ENCODE measurements at places on chromosomes 13 and 19. TPM values are rescaled to one million over a fixed set of nuclear protein-coding genes. Genes with fewer than 3 reads are reported as not detected.

The CEACAM4 gene
- 13.7 TPM for total RNA-seq

The NEK5 gene
- total RNA-seq, result 0.41 TPM

DNA sequence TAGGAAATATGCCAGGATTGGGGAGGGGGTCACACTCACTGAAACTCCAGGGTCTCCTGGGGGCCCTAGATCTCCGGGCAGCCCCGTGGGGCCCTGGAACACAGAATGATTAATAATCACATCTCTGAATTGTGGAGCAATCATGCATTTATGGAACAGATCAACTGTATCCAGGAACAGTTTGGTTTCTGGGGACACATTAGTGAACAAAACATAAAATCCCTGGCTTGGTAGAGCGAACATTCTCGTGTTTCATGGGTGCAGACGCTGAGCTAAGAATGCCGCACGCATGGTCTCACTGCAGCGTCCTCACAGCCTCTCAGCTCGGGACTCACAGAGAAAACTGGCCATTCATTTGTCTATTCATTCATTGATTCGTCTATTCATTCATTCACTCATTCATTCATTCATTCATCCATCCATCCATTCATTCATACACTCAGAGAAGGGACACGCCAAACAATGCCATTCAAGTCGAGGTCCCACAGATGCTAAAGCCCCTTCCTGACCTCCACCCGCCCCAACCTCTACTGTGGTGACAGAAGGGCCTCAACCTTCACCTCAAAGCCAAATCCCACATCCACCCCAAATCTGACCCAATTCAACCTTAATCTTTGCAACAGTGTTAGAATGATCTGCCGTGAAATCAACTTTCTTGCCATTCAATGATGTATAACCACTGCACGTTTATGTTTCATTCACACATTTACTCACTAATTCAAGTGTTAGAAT is 35.0 kb upstream of the OLFM2 start:
- DNase-seq, result no peak

DNA sequence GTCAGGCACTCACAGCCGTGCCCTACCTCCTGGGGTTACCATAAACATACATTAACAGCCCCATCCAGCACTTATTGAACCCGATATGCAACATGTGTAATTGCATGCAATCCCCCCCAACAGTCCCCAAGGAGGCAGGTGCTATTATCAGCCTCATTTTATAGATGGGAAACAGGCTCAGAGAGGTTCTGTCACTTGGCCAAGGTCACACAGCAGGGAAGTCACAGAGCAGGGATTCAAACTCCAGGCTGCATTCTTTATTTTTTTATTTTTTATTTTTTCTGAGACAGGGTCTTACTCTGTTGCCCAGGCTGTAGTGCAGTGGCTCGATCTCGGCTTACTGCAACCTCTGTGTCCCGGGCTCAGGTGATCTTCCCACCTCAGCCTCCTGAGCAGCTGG is 38.4 kb upstream of the TNFAIP8L1 start:
- no peak for DNase-seq

- DNase-seq, result no peak
These were observed 4.9 kb upstream of the DMKN start for GRCh38 chr19:35518313-35518712.

The GJB2 gene
- 1.3 TPM for total RNA-seq

The C1QTNF9 gene
- not detected for total RNA-seq

DNA sequence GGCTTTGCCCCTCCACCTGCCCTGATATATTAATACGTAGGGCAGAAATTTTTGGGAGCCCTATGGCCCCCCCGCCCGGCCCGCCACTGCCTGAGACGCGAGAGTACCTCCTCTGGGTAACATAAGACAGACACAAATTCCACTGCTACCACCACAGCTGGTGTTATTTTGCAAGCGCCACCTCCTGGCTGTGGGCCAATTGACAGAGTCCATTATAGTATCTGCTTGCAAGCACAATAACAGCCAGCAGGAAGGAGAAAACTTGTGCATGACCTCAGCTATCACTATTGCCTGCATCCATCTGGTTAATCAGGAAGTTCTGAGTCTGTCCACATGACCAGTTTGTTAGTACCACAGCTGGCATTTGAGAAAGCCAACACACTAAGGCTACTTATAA is 25.3 kb upstream of the OR10H2 start:
- peak; percentile 59 for DNase-seq

DNA sequence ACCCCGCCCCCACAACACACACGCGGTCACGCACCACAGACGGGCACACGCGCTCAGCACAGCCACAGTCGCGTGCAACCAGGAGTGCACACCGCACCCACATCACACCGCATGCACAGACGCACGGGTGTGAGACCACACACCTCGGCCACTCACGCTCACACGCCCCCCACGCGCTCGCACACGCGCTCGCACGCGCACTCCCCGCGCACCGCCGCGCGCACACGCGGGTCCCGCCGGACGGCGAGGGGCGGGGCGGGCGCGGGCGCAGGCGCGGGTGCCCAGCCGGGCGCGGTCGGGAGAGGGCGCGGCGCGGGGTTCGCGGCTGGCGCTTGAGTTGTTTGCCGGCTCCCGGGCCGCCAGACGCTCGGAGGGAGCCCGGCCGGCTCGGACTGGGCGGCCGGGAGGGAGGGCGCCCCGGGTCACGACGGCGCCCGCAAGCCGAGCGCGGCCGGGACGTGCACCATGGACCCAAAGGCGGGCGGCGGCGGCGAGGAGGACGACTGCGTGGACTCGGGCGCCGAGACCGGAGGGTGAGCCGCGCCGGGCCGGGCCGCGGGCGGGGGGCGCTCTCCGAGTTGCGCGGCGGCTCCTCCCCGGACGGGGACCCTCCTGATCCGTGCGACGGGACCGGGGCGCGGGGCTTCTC is at the start of gene FAM124A:
Gene FAM124A (plus strand): TSS at position 362 of the 649 bp plus-strand sequence. CDS start 104 bp downstream, at position 466.
- DNase-seq, result peak; percentile 51

GRCh38 chr13:49664606-49665005 is 26.7 kb downstream of the EBPL start:
- DNase-seq, result no peak

DNA sequence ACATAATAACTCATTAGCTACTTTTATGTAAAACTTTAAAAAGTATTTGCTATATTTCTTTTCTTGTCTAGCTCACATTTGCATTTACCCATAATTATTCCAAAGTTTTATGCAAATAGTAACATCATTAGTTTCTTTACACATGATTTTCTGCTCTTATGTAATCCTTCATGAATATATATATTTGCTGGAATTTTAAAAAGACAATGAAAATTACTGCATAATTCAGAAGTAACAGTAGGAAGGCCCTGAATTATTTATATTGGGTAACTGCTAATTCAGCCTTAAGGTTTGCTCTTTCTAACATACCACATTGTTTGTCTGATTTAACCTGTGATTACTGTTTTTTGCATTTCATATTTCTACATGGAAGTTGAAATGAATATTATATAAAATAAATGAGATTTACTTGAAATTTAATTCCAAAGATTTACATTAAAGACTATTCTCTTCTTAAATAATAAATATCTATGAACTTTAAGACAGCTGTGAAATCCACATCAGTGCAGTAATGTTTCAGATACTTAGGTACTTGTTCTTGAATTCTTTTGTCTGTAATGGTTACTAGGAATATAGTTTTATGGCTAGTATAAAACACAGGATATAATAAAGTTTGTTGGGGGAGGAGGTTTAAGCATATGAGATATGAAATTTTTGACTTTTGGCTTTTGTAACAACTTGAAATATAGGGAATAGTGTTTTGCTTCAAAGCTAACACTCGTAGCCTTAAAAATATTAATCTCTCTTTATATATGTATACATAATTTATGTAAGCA is 46.0 kb downstream of the B3GLCT start:
- DNase-seq, result no peak

- DNase-seq, result no peak
These were observed 7.3 kb upstream of the F7 start for GRCh38 chr13:113098162-113098732.

DNA sequence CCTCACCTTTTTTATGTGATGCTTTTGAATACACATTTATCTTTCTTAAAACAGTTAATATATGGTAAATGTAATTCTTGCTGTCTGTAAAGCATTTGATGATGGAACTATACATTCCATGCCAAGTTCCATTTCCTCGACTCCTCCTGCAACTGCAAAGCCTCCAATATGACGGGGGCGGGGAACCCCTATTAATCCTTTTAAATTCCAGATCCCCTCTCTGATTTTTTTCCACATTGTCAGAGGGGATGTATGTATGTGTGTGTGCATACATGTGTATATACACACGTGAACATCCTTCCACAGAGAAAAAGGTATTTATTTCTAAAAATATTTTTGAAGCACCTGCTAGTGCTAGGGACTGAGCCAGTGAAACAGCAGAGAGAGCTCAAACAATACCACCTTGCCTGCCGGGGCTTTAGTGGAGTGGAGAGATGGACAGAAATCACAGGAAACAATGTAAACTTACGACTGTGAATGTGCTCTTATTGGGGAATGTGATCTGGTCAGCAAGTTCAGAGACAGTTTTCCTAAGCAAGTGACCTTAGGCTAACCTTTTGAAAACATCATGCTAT is 25.3 kb upstream of the MAB21L1 start:
- DNase-seq, result no peak

The PSG1 gene
- not detected for total RNA-seq

The SPC24 gene
- 12.1 TPM for total RNA-seq

DNA sequence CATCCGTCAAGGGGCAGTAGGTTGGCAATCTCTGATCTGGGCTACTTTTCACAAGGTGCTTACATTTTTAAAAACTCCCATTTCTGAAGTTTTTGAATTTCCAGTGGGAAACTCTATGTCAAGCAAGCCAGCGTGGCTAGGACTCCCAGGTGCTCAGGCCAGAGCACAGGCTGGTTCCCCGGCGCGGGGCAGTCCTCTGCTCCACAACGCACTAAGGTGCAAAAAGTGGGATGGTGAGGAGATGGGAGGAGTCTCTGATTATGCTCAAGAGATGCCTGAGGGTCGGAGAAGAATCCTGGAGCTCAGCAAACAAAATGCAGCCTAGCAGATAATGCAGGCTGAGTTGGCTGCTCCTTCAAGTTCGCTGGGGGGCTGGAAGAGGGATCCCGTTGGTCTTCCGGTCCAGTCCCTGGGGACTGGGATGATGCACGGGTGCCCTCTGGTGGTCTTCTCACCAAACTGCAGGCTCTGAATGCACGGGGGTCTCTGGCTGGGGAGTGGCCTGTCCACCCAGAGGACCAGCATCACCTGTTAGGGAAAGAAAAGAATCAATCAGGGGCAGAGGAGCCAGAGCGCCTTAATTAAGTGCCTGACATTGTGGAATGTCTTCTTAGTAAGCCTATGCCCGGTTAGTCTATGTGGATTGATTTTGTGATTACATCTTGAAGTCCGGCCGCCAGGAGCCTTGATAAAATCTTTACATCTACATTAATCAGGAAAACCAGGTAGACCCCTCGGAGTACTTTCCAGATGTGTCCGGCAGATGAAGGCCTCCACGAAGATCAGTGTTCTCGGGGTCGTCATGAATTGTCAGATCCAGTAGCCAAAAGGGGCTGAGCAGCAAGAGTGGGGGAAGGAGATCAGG is 244.4 kb upstream of the MAB21L1 start:
- peak; percentile 57 for DNase-seq

GRCh38 chr19:1235625-1236538 is 1.9 kb downstream of the CBARP start:
- no peak for DNase-seq

DNA sequence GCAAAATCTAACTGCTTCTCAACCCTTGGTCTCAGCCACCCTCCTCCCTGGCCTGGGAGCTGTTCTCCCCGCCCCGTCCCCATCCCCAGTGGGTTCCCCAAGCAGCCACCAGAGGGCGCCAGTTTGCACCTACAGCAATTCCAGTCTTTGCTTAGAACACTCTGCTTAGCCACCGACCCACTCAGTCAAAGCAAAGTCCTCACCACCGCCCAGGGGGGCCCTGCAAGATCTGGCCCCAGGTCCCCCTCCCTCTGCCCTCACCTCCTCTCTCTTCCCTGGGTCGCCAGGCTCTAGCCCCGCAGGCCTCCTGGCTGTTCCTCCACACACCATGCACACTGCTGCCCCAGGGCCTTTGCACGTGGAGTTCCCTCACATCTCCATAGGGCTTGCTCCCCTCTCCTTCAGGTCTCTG is 12.4 kb downstream of the TMEM143 start:
- DNase-seq, result no peak

The SLC10A2 gene
- total RNA-seq, result not detected

- DNase-seq, result no peak
These were observed 96.1 kb upstream of the SPATA13 start for GRCh38 chr13:24064371-24064770.

DNA sequence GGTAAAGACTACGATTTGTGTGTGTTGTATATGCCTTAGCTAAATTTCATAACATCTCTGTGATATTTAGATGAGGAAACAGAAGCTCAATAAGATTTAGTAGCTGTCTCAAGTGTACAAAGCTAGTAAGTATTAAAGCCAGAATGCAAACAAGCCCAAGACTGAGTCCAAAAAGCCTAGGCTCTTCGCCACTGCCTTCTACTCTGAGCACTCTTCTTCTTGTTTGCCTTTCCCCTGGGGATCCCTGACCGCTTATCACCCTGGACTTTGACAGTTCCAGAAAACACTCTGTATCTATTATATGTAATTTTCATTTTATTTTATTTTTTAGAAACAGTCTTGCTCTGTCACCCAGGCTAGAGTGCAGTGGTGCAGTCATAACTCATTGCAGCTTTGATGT is 5.8 kb downstream of the TM9SF2 start:
- no peak for DNase-seq

- no peak for DNase-seq
These were observed 358.9 kb downstream of the ITGBL1 start for GRCh38 chr13:101811284-101811839.

The MEF2B gene
- total RNA-seq, result 1.1 TPM

Measured in left lung (tissue), 14 donors.